ENCODE measurements at places on chromosomes 2 and 18. TPM values are rescaled to one million over a fixed set of nuclear protein-coding genes. Genes with fewer than 3 reads are reported as not detected.

HAAO gene
- 0.73 TPM for total RNA-seq

- no peak overlapping the region for H3K4me3 ChIP-seq
- H3K27me3 ChIP-seq: no peaks in the 10 kb centered on the region
- H3K36me3 ChIP-seq: no peaks in the 10 kb centered on the region
- no peak for DNase-seq
- no peak overlapping the region for H3K27ac ChIP-seq
These were observed 62.3 kb upstream of the BOD1L2 start for GRCh38 chr18:57084331-57085271.

DNA sequence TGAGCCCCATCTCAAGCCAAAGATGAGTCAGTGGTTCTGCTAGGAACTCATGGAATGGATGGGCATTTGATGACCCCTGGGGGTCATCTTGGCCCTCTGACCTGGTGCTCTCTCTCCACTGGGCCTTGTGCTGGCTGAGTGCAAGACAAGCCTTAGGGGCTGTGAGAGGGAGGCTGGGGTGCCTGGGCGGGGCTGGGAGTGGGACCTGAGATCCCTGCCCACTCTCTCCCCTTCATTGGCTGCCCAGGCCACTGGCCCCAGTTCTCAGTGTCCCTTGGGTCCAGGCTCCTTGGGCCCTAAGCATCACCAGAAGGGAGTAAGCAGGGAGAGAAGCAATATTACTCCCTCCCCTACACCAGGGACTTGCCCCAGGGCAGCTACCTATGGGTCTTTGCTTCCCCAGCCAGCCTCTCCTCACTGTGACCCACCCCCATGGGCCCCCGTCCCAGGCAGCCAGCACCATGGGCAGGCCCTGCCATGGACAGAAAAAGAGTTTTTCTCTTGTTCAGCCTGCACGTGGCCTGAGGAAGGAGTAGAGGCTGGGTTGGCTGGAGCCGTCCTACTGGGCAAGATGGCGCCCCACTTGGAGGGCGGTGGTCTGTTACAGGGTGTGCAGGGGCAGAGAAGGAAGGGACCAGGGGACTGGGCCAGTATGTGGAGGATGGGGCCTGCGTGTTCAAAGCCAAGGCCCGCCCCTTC, 33.6 kb downstream of the ATOH8 start:
- H3K36me3 ChIP-seq: no peaks in the 10 kb centered on the region
- H3K4me3 ChIP-seq: no peak overlapping the region
- DNase-seq: no peak
- 0 out of 2 replicates have a peak, but pooled peaks cover 2% of the 10 kb centered on the region for H3K4me1 ChIP-seq
- H3K27me3 ChIP-seq: no peaks in the 10 kb centered on the region
- H3K27ac ChIP-seq: no peak overlapping the region

GRCh38 chr2:43033466-43034241, 192.8 kb downstream of the ZFP36L2 start:
- DNase-seq: no peak
- H3K36me3 ChIP-seq: peaks cover 20% of the 10 kb centered on the region
- H3K4me3 ChIP-seq: no peak overlapping the region
- peaks cover 26% of the 10 kb centered on the region for H3K4me1 ChIP-seq

DNA sequence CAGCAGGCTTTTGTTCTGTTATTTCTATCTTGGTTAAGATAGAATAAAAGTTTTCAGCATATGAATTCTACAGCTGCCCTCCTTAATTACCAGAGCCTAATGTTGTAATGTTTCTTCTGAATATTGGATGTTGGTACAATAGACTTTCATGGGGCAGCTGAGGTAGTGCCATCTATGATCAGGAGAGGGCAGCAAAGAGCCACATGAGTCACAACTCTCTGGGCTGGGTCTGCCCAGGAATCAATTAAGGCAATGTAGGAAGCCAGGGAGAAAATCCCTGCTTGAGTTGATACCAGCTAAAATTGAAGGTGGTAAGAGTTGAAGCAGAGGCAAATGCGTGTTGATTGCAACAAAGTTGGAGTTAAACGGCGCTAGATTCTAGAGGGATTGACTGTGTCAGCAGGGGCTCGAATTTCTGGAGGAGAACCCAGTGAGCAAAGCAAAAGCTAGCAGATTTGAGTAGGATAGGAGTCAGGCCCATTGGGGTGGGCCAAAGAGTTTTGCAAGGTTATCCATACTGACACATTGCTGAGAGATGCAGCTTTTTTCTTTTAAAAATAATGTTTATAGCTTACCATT, 10.6 kb upstream of the MC5R start:
- no peak overlapping the region for H3K27ac ChIP-seq
- DNase-seq: peak; percentile 47
- H3K27me3 ChIP-seq: peaks cover 8% of the 10 kb centered on the region
- peaks cover 19% of the 10 kb centered on the region for H3K4me1 ChIP-seq

DNA sequence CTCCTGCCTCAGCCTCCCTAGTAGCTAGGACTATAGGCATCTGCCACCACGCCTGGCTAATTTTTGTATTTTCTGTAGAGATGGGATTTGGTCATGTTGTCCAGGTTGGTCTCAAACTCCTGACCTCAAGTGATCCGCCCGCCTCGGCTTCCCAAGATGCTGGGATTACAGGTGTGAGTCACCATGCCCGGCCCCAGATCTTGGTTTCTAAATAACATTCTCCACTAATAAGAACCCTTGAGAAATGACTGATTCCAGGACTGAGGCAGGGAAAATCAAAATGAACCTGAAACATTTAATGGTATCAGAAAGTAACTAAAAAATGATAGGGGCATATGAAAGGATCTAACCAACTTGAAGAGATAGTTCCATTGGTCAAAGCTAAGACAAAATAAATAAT, 34.0 kb downstream of the BMPR2 start:
- no peaks in the 10 kb centered on the region for H3K36me3 ChIP-seq
- DNase-seq: no peak
- H3K4me3 ChIP-seq: no peak overlapping the region
- no peaks in the 10 kb centered on the region for H3K4me1 ChIP-seq
- H3K27ac ChIP-seq: no peak overlapping the region

DNA sequence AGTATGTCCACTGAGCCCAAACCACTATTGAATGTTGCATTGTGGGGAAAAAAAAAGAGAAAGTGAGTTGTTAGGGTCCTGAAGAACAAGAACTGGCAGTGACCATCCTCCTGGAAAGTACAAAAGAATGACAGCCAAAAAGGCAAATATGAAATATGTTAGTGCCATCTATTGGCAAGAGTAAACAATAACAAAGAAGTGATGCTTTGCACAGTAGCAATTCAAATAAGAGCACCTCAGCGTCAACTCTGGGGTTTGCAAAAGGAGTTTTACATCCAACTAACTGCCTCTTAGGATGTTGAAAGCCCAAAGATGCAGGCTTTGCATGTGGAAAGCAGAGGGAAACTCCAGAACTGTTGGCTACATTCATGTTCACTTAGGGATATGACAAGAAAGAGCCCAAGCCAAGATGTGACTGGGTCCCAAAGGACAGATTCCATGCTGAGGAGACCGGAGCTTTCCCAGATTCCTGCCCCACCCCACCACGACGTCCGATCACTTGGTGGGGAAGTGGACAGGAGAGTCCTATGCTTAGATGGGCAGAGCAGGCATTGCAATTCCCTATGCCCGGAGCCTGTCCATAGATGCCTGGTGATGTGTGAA, 15.6 kb downstream of the TRABD2A start:
- H3K4me1 ChIP-seq: no peaks in the 10 kb centered on the region
- peak; percentile 36 for DNase-seq
- no peak overlapping the region for H3K4me3 ChIP-seq
- peaks cover 35% of the 10 kb centered on the region for H3K27me3 ChIP-seq

GRCh38 chr2:209600341-209601171, 171.1 kb upstream of the UNC80 start:
- H3K4me1 ChIP-seq: no peaks in the 10 kb centered on the region
- DNase-seq: no peak
- no peak overlapping the region for H3K27ac ChIP-seq
- no peaks in the 10 kb centered on the region for H3K36me3 ChIP-seq

DNA sequence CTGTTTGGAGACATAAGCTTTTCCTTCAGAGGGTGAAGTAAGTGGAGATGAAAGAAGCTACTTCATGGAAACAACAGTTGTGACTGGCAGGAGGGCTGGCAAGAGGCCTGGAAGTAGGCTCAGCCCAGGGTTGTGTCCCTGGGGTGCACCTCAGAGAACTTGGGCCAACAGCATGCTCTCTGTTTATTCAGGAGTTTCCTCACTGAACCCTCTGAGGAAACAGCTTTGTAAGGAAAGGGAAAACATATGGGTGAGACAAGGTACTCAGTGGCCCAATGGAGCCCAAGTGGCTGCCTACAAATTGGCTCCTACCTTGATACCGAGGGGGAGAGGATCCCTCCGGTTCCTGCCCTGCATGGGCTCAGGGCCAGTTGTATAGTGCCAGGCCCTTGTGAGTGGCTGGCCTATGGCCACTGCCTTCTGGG, 115.5 kb upstream of the ITGA6 start:
- no peak overlapping the region for H3K27ac ChIP-seq
- no peaks in the 10 kb centered on the region for H3K27me3 ChIP-seq
- H3K4me1 ChIP-seq: no peaks in the 10 kb centered on the region
- no peak overlapping the region for H3K4me3 ChIP-seq
- no peak for DNase-seq

GRCh38 chr2:65320042-65320725, 92.6 kb downstream of the ACTR2 start:
- peak overlapping the region; percentile 42 for H3K4me3 ChIP-seq
- H3K27ac ChIP-seq: peak overlapping the region; percentile 96
- H3K4me1 ChIP-seq: peaks cover 32% of the 10 kb centered on the region
- no peaks in the 10 kb centered on the region for H3K27me3 ChIP-seq
- peaks cover 8% of the 10 kb centered on the region for H3K36me3 ChIP-seq
- DNase-seq: peak; percentile 96

DNA sequence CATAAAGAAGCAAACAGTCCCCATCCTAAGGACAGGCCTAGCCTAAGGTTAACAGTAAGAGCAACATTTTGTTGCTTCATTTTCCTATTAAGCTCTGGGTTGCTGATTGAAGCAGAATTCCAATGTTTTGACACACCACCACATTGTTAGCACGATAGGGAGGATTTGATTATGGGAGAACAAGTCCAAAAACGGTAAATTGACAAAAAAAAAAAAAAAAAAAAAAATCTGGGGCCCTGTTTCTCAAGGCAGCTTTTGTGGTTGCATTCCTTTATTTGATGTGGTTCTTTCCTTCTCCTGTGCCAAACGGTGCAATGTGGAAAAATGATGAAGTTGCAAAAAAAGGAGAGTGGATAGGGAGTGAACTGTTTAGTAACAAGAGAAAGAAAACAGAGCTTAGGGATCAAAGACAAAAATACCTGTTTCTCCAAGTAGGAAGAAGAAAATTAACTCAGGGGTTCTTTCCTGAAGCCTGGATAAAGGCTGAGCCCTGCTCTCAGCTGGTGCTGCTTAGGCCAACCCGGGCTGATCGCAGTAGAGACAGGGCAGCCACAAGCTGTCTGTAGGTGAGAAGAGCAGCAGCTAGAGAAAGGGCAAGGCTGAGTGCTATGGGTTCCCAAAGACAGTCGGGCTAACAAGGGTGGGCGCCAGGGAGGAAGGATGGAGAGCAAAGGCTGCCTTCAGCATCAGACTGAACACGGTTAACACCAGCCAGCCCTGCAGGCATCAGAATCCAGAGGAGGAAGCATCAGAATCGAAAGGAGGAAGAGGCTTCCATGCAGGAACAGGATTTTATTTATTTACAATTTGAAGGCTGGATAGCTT, 167.8 kb upstream of the FOSL2 start:
- DNase-seq: no peak
- no peak overlapping the region for H3K4me3 ChIP-seq
- H3K27ac ChIP-seq: peak overlapping the region; percentile 9
- peaks cover 19% of the 10 kb centered on the region for H3K4me1 ChIP-seq

- 0 out of 2 replicates have a peak, but pooled peaks cover 2% of the 10 kb centered on the region for H3K4me1 ChIP-seq
- no peaks in the 10 kb centered on the region for H3K27me3 ChIP-seq
- no peak overlapping the region for H3K4me3 ChIP-seq
- H3K27ac ChIP-seq: no peak overlapping the region
These were observed 5.6 kb upstream of the ASB1 start for GRCh38 chr2:238420878-238421694.

DNA sequence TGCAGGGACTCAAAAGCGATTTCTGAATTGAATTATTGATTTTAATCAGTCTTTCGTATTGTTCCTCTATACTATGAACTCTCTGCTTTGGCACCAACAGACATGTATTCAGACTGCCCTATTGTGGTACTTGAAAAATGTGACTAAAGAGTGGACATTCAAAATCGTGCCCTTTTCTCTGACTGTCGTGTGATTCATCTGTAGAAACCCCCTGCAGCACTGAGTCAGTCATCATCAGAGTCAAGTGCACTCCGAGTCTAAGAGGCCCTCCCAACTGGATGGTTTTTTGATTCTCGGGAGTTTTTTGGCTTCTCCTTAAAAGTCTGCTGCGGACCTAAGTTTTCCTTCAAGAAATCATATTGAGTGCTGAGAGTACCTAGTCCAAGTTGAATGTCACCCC, 96.4 kb upstream of the FOSL2 start:
- peaks cover 31% of the 10 kb centered on the region for H3K4me1 ChIP-seq
- H3K27ac ChIP-seq: peak overlapping the region; percentile 58
- no peaks in the 10 kb centered on the region for H3K36me3 ChIP-seq
